Mammary epithelial cell (primary cell): ENCODE measurements at places on chromosomes 1 and 21.

GRCh38 chr21:36450511-36450910, 29.4 kb downstream of the CLDN14 start:
- DNase-seq, result no peak

GRCh38 chr1:227666286-227666685, 68.8 kb downstream of the JMJD4 start:
- DNase-seq, result no peak

DNA sequence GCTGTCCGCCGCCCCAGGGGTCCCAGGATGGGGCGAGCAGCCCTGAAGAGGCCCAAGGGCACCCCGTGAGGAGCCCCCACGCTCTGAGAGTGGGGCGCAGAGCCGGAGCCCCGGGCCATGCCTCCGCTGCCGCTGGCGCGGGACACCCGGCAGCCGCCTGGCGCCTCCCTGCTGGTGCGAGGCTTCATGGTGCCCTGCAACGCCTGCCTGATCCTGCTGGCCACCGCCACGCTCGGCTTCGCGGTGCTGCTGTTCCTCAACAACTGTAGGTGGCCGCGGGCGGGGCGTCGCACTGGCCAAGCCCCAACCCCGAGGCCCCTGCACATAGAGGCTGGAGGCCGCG, 14.5 kb downstream of the AGRN start:
- no peak for DNase-seq

- no peak for DNase-seq
Measured at GRCh38 chr1:119903443-119903835, 7.1 kb upstream of the ADAM30 start.

- DNase-seq, result no peak
Measured at GRCh38 chr1:197937892-197938291, 20.7 kb downstream of the LHX9 start.

GRCh38 chr1:236543065-236543669, 19.4 kb downstream of the LGALS8 start:
- DNase-seq, result no peak

- DNase-seq, result no peak
Measured at GRCh38 chr1:100187912-100188311, 9.9 kb upstream of the LRRC39 start.

GRCh38 chr21:34115160-34115559, 41.8 kb downstream of the MRPS6 start:
- no peak for DNase-seq

GRCh38 chr1:36734356-36734755, 251.6 kb upstream of the CSF3R start:
- no peak for DNase-seq

- peak; percentile 79 for DNase-seq
Measured at GRCh38 chr1:195663549-195664280, 944.5 kb downstream of the KCNT2 start.

- peak; percentile 94 for DNase-seq
Measured at GRCh38 chr1:156500793-156501506, 375 bp upstream of the MEF2D start.
